ENCODE measurements at places on chromosomes 1 and 21.

DNA sequence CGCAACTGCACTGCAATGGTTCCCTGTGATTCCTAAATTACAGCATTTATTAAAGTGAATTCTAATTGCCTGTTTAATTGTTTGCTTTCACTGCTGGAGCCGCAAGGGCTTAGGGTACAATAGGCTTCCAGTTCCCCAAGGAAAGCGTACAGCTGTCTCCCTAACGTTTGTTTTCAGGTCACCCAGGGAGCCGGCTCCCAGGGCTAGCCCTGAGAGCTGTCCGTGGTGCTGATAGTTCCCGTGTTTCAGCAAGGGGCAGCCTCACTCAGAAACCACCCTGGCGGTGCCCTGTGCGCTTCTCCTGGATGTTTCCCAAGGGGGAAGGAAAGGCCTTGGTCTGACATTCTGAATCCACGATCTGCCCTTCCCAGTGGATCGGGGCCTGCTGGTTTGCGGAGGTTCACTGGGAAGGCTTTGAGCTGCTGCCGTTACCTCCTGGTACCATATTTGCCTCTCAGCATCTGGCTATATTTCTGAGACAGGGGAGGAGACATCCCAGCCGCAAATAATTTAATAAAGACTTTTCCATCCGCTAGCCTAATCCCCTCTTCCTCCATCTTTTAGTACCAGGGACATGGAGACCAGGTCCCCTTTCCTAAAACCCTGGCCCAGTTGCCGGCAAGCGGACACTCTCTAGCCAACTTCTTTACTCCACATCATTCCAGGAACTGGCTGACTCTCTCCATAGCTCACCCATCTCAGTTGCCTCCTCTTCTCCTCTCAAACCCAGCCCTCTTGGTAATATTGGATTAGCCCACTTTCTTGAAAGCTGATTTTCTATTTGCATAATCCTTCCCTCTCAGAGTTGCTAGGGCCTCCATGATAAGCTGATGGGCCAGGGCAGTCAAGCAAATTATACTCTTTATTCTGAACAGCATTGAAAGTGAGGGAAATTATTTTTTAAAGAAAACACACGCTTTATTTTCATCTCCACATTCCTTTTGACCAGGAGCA, 149.0 kb downstream of the IGSF21 start:
- DNase-seq, result peak; percentile 81

GRCh38 chr1:115134850-115135480, 45.7 kb upstream of the TSPAN2 start:
- DNase-seq, result no peak

DNA sequence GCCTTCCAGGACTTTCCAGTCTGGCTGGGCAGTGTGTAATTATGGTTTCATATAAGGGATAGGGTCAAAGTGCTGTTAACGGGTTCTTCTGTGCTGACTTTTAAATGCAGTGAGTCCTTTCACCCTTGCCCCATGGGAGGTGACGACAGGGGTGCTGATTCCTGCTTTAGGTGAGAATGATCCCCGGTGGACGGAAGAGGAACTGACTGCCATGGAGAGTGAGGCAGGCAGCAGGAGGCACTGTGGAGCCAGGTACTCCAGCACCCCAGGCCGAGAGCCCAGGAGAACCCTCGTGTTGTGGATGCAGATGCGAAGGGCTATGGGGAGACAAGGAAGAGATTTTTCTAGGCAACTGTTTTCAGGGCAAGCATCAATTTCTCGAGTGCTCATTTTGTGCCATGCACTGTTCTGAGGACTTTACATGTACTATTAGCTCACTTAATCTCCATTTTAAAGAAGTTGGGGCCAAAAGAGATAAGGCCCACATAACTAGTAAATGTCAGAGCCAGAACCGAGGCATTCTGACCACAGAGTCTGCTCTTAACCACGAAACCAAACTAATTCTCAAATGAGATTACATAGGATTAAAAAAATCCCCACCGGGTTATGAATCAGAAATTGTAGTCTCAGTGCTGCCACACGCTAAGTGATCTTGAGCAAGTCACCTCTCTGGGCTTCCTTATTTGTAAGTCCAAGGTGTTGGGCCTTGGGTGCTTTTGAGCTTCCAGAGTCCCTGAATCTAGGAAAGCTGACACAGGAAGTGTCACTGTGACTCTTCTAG, 28.2 kb downstream of the STPG1 start:
- no peak for DNase-seq

- no peak for DNase-seq
These were observed 26.6 kb upstream of the DNM3 start for GRCh38 chr1:171814692-171815091.

- no peak for DNase-seq
These were observed 64.5 kb downstream of the LRRC40 start for GRCh38 chr1:70140894-70141293.

DNA sequence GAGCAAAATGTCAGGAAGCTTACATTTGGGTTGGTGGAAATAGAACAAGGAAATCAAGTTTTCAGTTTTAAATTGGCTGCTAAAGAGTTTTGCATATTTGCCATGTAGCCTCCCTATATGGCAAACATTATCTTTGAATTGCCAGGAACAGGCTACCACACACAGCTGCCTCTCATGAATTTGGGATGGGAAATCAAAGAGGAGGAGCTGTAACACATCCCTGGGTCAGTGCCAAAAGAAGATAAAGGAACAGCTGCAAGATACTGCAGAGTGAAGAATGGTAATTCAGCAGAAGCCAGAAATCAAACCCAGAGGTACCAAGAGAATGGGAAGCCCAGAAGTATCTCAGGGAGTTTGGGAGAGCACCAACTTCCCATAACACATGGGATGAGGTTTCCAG, 18.6 kb upstream of the RASAL2 start:
- DNase-seq, result no peak

GRCh38 chr1:56968878-56969495, 3.2 kb upstream of the C8B start:
- no peak for DNase-seq

- no peak for DNase-seq
These were observed 13.1 kb downstream of the KRTAP13-1 start for GRCh38 chr21:30408782-30409494.

DNA sequence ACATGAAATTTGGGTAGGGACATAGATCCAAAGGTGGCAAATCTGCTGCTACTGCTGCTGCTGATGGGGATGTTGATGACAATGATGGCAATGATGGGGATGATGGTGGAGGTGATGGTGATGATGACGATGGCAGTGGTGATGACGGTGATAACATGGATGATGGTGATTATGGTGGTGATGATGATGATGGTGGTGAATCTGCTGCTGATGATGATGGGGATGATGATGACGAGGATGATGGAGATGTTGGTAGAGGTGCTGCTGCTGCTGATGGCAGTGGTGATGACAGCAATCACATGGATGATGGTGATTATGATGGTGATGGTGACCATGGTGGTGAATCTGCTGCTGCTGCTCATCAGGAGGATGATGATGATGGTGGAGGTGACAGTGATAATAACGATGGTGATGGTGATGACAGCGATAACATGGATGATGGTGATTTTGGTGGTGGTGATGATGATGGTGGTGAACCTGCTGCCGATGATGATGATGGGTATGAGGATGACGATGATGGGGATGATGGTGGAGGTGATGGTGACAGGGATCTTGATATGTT, 341.0 kb upstream of the VAMP3 start:
- no peak for DNase-seq

DNA sequence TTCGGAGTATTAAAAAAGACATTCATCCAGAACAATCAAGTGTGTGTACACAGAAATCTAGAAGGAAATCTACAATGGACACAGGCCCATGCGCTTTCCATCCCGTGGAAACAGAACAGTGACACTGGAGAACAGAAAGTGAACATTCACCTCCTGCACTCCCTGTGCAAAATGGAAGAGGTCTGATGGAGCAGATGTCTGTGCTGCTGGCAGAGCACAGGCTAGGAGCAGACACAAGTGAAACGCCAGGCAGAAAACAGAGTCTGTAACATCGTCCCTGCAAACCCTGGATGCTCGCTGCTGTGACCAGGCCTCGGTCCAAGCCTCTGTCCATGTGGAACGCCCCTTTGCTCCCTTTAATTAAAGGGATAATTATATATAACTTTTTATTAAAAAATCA, 36.1 kb downstream of the SLC45A1 start:
- no peak for DNase-seq

- DNase-seq, result no peak
These were observed 48.2 kb upstream of the ACTRT2 start for GRCh38 chr1:2972879-2973575.

- no peak for DNase-seq
These were observed 722.2 kb upstream of the CHRM3 start for GRCh38 chr1:238664139-238664538.

GRCh38 chr1:30329263-30329753, 394.1 kb downstream of the MATN1 start:
- no peak for DNase-seq

DNA sequence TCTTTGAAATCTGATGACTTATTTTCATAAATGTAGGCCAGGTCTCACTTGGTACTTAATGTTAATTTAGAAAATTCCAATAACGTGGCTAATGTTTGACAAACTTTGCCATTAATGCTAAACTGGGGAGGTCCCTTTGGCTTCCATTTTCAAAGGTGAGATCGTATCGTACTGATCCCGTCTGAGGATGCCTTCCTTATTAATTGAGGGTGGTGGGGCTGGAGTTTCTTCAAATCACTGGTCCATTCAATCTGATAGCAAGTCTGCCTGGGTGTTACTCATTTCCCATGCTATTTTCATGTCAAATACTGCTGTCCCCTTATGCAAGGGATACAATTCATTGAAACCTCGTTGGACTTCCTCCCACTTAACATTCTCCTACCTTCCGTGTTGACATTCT, 327.1 kb downstream of the DISC1 start:
- no peak for DNase-seq

GRCh38 chr1:175309996-175310395, 117.4 kb upstream of the KIAA0040 start:
- no peak for DNase-seq

DNA sequence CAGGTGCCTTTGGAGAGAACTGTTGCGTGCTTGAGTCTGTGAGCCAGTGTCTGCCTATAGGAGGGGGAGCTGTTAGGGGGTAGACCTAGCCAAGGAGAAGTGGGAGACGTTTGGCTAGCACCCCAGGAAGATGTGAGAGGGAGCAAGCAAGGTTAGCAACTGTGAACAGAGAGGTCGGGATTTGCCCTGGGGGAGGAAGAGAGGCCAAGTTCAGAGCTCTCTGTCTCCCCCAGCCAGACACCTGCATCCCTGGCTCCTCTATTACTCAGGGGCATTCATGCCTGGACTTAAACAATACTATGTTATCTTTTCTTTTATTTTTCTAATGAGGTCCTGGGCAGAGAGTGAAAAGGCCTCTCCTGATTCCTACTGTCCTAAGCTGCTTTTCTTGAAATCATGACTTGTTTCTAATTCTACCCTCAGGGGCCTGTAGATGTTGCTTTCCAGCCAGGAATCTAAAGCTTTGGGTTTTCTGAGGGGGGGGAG, 2.4 kb downstream of the BTG2 start:
- DNase-seq, result no peak

- no peak for DNase-seq
These were observed 28.9 kb downstream of the UCHL5 start for GRCh38 chr1:193030280-193030679.
